Daoy (cell line): ENCODE measurements at places on chromosomes 5 and 9. TPM values are rescaled to one million over a fixed set of nuclear protein-coding genes. Genes with fewer than 3 reads are reported as not detected.

The AHRR gene
- total RNA-seq, result 15.3 and 26.0 TPM in 2 replicates

The ZBTB43 gene
- total RNA-seq, result 8.0 and 8.7 TPM in 2 replicates

The LYRM7 gene
- total RNA-seq, result 14.9 and 22.0 TPM in 2 replicates

The ADAMTS12 gene
- 3.5 TPM in 2 replicates for total RNA-seq

The KLHL3 gene
- total RNA-seq, result 0.15 and 0.80 TPM in 2 replicates

The ETF1 gene
- 208 and 227 TPM in 2 replicates for total RNA-seq

The CBY3 gene
- total RNA-seq, result not detected in 2 replicates

The TMOD1 gene
- 3.9 and 4.1 TPM in 2 replicates for total RNA-seq

The FBLL1 gene
- 0.11 TPM in 1 of 2 replicates, not detected in the other for total RNA-seq

The PCDHA9 gene
- total RNA-seq, result 0.11 and 0.51 TPM in 2 replicates

The PCDHGA5 gene
- total RNA-seq, result 0.23 and 0.39 TPM in 2 replicates

The PRUNE2 gene
- total RNA-seq, result 2.0 and 5.6 TPM in 2 replicates

The IL33 gene
- 0.06 and 0.80 TPM in 2 replicates for total RNA-seq

The SPATA31A3 gene
- total RNA-seq, result not detected in 2 replicates

The PHYHD1 gene
- not detected in 2 replicates for total RNA-seq

GRCh38 chr5:123455095-123455494, 31.9 kb upstream of the CEP120 start:
- no peak for DNase-seq

- no peak for DNase-seq
Observed at GRCh38 chr5:132376694-132377641, 7.5 kb downstream of the SLC22A5 start.

GRCh38 chr5:33032271-33033070, 321.4 kb downstream of the NPR3 start:
- DNase-seq, result no peak

DNA sequence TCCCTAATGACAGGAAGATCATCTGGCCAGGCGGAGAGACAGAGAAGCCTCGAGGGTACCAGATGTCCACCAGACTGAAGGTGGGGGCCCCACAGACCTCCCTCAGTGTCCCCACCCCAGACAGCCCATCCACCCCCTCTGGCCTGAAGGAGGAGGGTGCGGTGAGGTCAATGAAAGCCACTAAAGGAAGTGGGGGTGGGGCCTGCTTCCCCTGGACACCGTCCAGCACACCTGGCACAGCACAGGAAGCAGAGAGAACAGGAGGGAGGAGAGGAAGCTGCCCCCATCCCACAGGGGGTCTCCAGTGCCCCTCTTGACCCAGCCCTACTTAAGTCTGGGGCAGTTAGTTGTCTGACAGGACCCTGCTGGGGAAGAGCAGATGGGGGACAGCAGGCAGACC, 11.2 kb downstream of the LRRC26 start:
- DNase-seq, result no peak

- no peak for DNase-seq
Observed at GRCh38 chr9:21856301-21857094, 54.1 kb downstream of the MTAP start.

GRCh38 chr9:137392232-137393007, 30.5 kb downstream of the EXD3 start:
- DNase-seq, result no peak

DNA sequence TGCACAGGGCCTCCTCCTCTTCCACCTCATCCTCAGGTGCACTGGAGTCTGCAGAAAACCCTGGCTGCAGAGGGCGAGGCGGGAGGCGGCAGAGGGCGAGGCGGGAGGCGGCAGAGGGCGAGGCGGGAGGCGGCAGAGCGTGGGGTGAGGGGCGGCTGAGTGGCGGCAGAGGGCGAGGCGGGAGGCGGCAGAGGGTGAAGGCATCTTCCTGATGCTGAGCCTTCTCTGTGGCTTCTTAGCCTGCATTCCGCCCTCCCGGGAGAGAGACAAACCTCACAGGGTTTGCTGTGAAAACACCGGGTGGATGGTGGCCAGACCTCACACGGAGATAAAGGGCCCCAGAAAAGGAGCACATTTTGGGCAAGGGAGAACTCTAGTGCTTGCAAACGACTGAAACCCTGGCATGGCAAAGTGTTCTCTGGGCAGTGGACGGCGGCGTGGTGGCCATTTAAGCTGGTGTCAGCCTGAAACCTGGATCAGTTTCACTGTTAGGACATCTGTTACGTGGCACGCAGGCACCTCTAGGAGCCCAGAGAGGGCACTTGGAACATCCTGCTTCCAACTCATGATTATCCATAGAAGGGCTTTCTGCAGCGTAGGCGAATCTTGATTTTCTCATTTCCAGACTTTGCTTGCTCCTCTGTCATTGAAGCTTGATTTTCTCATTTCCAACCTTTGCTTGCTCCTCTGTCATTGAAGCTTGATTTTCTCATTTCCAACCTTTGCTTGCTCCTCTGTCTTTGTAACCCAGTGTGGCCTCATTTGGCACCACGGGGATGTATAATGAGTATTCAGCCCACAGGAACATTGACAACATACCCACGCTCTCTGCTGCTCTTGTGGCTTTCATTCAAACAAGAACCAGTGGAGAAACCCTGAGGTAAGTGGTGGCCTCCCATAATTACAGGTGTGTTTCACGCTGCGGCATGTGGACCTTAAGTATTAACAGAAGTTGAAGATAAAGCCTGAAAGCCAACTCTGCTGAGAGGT, 16.3 kb upstream of the PLEKHG4B start:
- DNase-seq, result no peak

DNA sequence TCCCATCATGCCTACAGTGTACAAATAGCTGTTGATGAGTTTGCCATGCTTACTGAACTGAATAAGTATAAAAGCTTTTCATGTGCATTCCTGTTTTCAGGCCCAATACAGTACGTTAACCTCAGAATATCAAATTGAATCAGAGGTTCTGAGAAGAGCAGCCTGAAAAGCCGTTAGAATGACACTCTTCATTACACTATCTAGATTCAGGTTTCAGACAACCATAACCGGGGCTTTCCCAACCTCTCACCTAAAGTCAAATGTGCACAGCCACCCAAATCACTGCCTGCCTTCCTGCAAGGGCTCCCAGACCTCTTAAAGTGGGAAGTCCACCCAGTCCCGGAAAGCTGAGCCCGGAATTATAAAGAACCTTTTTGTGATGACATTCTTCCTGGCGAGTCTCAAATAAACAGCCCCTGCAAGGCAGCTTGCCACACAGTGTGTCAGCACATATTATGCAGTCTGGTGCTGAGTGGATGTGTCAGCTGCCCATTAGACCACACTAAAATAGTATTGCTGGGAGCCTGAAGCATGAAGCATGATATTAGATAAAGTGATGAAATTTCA, 245.8 kb downstream of the TLE4 start:
- peak; percentile 82 for DNase-seq

- no peak for DNase-seq
Observed at GRCh38 chr5:102483736-102484135, 15.1 kb downstream of the SLCO6A1 start.

DNA sequence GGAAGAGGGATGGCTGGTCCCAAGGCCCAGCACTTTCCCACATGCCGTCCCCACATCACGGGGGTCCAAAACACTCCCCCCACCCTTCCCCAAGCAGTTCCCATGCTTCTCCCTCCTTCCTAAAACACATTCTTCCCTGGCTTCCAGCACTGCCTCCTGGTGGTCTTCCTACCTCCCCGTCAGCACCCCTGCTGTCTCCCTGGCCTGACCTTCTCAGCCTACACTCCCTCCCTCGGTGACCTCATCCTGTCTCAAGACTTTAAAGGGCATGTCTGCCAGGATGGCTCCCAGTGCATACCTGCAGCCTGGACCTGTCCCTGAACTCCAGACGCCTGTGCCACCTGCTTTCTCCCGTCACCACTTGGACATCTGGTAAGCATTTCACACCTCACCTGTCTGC, 4.3 kb upstream of the NCS1 start:
- DNase-seq, result peak; percentile 36

GRCh38 chr5:173846929-173847501, 41.1 kb upstream of the CPEB4 start:
- DNase-seq, result no peak

- peak; percentile 89 for DNase-seq
Observed at GRCh38 chr9:130150779-130151382, 21.3 kb upstream of the NCS1 start.

- DNase-seq, result peak; percentile 86
Observed at GRCh38 chr5:80082731-80083100, 47.6 kb downstream of the THBS4 start.

DNA sequence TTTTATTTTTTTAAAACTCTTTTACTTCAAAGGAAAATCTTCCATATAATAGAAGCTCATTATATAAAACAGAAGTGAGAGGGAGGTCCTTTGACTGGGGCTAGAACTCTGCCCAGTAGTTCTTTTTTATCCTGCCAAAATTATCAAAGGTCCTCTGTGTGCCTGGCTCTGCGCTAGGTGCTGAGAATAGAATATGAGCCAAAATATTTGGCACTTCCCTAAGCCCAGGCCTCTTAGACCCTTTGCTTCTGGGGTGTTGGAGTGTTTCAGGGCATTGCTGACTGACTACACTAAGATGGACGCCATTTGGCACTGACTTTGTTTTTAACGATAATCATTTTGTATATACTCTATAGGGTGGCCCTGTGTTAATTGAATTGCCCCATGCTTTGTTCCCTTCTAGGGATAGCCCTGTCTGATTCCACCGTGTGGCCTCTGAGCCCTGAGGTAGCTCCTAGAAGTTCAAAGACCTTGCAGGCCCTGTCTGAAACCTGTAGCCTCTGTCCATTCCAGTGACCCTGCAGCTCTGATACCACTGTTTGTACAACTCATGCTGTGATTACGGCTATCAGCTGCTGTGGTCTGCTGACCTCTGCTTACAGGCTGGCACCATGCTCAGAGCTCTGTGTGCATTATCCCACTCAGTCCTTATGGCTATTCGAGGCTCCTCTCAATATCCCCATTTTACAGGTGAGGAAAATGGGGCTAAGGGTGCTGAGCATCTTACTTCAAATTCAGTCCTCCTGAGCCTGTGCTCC, 84.3 kb upstream of the SHB start:
- DNase-seq, result no peak

GRCh38 chr5:95424016-95424415, 32.9 kb downstream of the FAM81B start:
- DNase-seq, result no peak

DNA sequence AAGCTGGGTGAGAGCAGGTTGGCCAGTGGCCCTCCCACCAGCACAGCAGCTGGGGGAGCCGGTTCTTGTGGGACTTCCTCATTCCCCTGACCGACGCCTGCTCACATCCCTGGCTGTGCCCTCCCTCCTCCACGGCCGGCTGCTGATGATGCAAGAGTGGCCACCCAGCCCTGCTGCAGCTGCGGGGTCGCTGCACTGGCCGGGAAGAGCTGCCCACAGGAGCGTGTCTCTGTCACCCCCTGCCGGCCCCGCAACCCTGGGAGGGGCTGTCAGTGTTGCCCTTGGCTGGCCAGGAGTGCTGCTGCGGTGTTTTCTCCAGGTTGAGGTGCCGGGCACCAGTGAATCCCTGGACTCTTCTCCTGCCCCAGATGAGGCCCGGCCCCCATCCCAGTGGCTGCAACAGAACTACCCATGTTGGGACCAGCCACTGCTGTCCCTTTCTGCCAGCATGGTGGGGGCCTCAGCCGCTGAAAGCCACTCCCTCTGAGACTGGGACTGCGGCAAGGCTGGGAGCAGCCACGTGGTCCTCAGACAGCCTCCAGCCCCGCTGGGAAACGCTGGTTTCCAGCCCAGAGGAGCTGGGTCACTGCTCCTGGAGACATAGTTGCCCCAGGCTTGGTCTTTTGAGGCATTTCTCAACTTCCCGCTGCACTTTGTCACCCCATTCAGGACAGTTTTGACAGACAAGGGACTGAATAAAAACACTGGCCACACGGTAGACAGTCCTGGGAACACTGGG, 739 bp downstream of the CARD9 start:
- DNase-seq, result peak; percentile 57

DNA sequence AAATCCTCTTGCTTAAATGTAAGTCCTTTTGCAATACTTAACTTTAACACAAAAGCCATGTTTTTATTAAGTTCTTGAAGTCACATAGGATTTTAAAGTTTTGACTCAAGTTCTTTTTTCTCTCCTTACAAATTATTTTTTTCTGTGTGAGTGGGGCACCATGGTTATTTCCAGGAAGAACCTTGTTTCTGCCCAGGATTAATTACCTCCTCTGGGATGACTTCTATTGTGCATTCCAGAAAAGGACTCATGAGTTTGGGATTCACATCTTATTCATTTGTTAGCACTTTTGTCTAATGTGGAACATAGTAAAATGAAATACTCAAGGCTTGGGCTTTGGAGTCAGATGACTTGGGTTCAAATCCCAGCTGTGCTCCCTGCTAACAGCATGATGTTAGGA, 421.4 kb upstream of the WWC1 start:
- DNase-seq, result no peak

- DNase-seq, result no peak
Observed at GRCh38 chr5:170430866-170431437, 41.8 kb upstream of the KCNMB1 start.

- no peak for DNase-seq
Observed at GRCh38 chr9:98573749-98574278, 134.9 kb downstream of the GABBR2 start.

GRCh38 chr5:84748313-84748712, 363.6 kb upstream of the EDIL3 start:
- DNase-seq, result no peak

GRCh38 chr5:101590384-101590783, 687.3 kb upstream of the ST8SIA4 start:
- no peak for DNase-seq

GRCh38 chr9:102550886-102551285, 444.2 kb upstream of the CYLC2 start:
- DNase-seq, result no peak

GRCh38 chr9:124696101-124696500, 75.0 kb downstream of the NR6A1 start:
- peak; percentile 44 for DNase-seq

DNA sequence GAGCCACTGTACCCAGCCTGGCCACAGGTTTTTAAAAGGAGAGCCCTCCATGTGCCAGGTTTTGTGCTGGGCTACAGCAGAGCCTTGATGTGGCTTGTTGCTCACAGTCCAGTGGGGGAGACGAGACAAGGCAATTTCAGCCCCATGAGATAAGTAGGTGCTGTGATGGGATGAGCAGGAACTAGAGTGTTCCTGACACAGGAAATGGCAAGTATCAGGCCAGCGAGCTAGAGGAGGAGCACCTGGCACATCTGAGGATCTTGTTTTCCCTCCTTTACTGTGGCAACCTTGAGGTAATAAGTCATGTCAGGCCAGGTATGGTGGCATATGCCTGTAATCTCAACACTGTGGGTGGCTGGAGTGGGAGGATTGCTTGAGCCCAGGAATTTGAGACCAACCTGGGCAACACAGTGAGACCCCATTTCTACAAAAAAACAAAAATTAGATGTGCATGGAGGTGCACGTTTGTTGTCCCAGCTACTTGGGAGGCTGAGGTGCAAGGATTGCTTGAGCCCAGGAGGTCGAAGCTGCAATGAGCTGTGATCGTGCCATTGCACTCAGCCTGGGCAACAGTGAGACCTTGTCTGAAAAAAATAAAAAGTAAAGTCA, 3.8 kb upstream of the ZDHHC12 start:
- DNase-seq, result no peak

- DNase-seq, result no peak
Observed at GRCh38 chr5:126280343-126280742, 142.9 kb upstream of the GRAMD2B start.

- no peak for DNase-seq
Observed at GRCh38 chr9:108860354-108860753, 1.7 kb upstream of the ACTL7A start.

- DNase-seq, result no peak
Observed at GRCh38 chr9:99748676-99749075, 73.0 kb upstream of the NR4A3 start.
